Activated CD4-positive, alpha-beta T cell treated with anti-CD3 and anti-CD28 coated beads for 36 hours (primary cell): ENCODE measurements at places on chromosomes 11 and 22. TPM values are rescaled to one million over a fixed set of nuclear protein-coding genes. Genes with fewer than 3 reads are reported as not detected.

DNA sequence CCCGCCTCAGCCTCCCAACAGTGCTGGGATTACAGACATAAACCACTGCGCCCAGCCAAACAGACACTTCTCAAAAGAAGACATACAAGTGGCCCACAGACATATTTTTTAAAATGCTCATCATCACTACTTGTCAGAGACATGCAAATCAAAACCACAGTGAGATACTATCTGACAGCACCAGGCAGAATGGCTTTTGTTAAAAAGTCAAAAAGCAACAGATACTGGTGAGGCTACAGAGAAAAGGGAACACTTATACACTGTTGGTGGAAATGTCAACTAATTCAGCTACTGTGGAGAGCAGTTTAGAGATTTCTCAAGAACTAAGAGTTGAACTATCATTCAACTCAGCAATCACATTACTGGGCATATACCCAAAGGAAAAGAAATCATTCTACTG, 67.0 kb downstream of the ARHGAP20 start:
- H3K36me3 ChIP-seq, result no peaks in the 10 kb centered on the region
- H3K27me3 ChIP-seq, result peaks cover 14% of the 10 kb centered on the region
- DNase-seq, result no peak
- H3K27ac ChIP-seq, result no peak overlapping the region

DNA sequence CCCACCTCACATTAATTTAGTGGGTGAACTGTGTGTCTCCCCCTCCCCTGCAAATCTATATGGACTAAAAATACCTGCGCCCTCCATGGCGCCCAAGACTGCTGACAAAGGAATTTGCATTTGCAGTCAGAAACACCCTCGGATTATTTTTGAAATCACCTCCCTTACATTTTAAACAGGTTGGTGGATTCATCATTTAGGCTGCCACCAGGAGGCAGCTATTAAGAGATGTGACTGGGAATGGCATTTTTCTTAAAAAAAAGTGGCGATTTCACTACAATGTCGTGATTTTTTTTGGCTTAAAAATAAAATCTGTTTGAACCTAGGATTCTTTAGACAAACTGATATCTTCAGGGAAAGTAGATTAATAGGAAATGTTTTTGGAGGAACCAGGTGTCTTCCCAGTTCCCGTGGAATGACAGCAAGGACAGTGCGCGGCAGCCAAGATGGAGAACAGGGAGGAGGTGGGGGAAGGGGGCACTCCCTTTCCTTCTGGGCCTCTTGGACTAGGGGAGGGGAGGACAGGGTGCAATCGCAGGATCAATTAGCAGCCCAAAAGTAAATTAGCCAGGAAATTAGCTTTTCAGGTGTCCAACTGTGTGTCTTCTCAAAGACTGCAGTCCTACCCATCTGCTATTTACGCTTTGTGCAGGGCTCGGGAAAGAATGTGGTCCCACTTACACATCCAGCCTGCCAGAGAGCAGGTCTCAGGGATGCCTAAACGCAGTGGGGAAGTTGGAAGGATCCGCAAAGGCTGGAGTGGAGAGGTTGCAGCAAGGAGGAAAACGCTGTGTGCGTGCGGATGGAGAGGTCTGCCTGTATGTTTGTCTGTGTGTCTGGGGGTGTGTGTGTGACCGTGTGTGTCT, 496.4 kb downstream of the NTM start:
- DNase-seq, result no peak
- H3K27me3 ChIP-seq, result no peaks in the 10 kb centered on the region
- H3K4me3 ChIP-seq, result no peak overlapping the region
- no peak overlapping the region for H3K27ac ChIP-seq
- no peaks in the 10 kb centered on the region for H3K4me1 ChIP-seq

HMBS gene
- 39.8 TPM for total RNA-seq

- no peaks in the 10 kb centered on the region for H3K36me3 ChIP-seq
- H3K4me1 ChIP-seq, result no peaks in the 10 kb centered on the region
- H3K4me3 ChIP-seq, result no peak overlapping the region
- no peak overlapping the region for H3K27ac ChIP-seq
Observed at GRCh38 chr11:123760894-123761293, 6.6 kb upstream of the OR6X1 start.

- H3K36me3 ChIP-seq, result peaks cover 48% of the 10 kb centered on the region
- H3K27ac ChIP-seq, result peak overlapping the region; percentile 45
- H3K27me3 ChIP-seq, result no peaks in the 10 kb centered on the region
- no peak overlapping the region for H3K4me3 ChIP-seq
Observed at GRCh38 chr11:47469361-47470179, 20.6 kb upstream of the RAPSN start.

DDX6 gene
- total RNA-seq, result 178 TPM

GGT1 gene
- total RNA-seq, result 32.4 TPM

- H3K36me3 ChIP-seq, result no peaks in the 10 kb centered on the region
- DNase-seq, result peak; percentile 43
- H3K27me3 ChIP-seq, result peaks cover 34% of the 10 kb centered on the region
- H3K27ac ChIP-seq, result no peak overlapping the region
- H3K4me1 ChIP-seq, result peaks cover 16% of the 10 kb centered on the region
Observed at GRCh38 chr11:76672431-76673175, 2.1 kb upstream of the LRRC32 start.

DNA sequence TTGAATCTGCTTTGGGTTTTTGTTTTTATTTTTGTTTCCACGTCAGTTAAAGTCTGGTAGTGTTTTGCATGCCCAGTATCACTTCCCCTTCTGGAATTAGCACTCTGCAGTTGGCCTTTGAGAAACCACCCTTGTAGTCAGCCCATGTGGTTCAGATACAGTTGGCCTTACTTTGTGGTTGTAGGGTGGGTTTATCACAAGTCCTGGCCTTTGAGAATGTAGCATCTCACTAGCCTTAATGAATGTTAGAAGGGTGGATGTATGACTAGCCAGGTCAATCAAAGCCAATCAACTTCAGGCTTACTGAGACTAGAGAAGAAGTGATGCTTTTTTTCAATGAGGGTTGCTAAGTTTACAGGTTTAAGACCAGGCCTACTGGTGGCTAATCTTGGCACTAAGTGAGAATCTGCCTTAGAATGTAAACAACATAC, 19.8 kb downstream of the ARL14EP start:
- no peaks in the 10 kb centered on the region for H3K27me3 ChIP-seq
- DNase-seq, result no peak
- H3K4me3 ChIP-seq, result no peak overlapping the region
- no peaks in the 10 kb centered on the region for H3K4me1 ChIP-seq
- peaks cover 19% of the 10 kb centered on the region for H3K36me3 ChIP-seq
- no peak overlapping the region for H3K27ac ChIP-seq

DNA sequence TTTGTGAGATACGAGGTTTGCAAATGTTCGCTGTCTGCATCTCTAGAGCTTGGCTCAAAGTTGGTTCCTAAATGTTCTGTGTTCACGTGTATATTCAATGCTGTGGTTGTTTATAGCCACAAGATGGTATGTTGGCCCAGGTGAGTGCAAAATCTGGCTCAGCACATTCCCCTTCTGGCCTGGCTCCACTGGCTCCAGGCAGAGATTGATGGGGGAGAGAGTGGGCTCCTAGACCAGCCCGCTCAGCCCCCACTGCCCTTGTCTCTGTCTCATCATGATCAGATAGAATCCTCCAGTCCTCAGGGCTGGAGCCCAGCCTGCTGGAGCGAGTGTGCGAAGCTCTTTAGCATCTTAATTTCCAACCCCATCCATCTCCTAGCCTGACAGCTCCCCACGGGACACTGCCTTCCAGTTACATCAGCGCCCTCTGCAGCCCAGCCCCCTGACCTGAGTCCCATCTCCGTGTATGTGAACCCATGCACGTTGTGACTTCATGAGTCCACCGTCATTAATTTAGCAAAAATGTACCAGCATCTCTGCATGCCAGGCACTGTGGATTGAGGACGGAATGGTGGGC, 2.0 kb downstream of the P2RX3 start:
- peak; percentile 45 for DNase-seq
- no peak overlapping the region for H3K27ac ChIP-seq
- H3K36me3 ChIP-seq, result no peaks in the 10 kb centered on the region
- peaks cover 10% of the 10 kb centered on the region for H3K4me1 ChIP-seq
- H3K27me3 ChIP-seq, result no peaks in the 10 kb centered on the region

CCDC34 gene
- total RNA-seq, result 42.4 TPM

DNA sequence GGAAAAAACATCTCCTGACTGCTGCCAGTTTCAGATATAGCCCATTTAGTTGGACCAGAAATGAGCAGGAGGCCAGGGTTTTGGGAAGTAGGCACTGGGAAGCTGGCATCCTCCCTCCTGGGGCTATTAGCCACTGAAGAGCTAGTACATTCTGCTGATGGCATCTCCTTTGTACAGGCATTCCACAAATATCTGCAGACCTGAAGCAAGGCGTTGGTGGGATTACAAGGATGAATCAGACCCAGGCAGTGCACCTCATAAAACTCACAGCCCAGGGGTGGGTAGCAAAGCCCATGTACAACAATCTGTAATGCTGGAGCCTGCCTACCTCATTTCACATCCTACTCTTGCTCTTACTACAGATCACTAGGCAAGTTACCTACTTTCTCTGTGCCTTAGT, 27.5 kb upstream of the POU2AF1 start:
- DNase-seq, result no peak
- H3K27me3 ChIP-seq, result no peaks in the 10 kb centered on the region
- no peaks in the 10 kb centered on the region for H3K36me3 ChIP-seq
- peaks cover 5% of the 10 kb centered on the region for H3K4me1 ChIP-seq
- no peak overlapping the region for H3K4me3 ChIP-seq
- H3K27ac ChIP-seq, result no peak overlapping the region

GRCh38 chr22:32728291-32728690, 73.2 kb upstream of the TIMP3 start:
- peaks cover 16% of the 10 kb centered on the region for H3K4me1 ChIP-seq
- no peaks in the 10 kb centered on the region for H3K36me3 ChIP-seq
- no peak for DNase-seq
- H3K4me3 ChIP-seq, result no peak overlapping the region
- H3K27me3 ChIP-seq, result peaks cover 4% of the 10 kb centered on the region

IL18 gene
- total RNA-seq, result not detected

- no peak overlapping the region for H3K27ac ChIP-seq
- H3K36me3 ChIP-seq, result no peaks in the 10 kb centered on the region
- H3K4me3 ChIP-seq, result no peak overlapping the region
- H3K4me1 ChIP-seq, result no peaks in the 10 kb centered on the region
- no peaks in the 10 kb centered on the region for H3K27me3 ChIP-seq
Observed at GRCh38 chr11:111427471-111427912, 48.4 kb upstream of the POU2AF1 start.

DNA sequence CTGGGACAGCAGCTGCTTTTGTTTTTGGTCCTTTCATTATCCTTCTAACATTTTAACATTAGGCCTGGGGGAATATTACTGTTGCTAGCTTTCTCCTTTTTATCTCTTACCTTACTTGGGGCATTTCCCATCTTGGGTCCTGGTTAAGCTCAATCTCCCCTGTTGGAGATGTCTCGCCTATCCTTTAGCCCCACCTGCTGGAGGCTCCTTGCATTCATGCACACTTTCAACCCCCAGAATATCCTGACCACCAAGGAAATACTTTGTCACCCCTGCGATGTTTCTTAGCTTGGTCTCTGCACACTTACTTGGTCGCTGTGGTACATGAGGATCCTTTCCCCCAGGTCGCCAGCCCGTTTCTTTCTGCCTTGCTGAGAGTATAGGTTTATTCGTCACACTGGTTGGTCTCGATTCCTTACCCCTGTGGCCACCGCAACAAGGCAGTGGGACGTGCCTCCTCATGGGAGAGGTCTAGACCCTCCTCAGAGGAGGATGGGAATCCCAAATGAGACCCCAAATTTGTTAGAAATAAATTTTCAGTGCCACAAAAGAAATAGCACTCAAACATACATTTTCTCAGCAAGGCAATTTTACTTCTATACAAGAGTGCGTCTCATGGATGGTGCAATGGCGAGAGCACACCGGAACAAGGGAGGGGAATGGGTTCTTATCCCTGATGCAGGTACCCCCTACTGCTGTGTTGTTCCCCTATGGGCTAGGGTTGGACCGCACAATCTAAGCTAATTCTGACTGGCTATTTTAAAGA, 5.4 kb upstream of the TXN2 start:
- peaks cover 7% of the 10 kb centered on the region for H3K4me1 ChIP-seq
- H3K36me3 ChIP-seq, result peaks cover 27% of the 10 kb centered on the region
- H3K27me3 ChIP-seq, result no peaks in the 10 kb centered on the region

GRCh38 chr22:48218889-48219420, 1456.5 kb downstream of the TBC1D22A start:
- H3K36me3 ChIP-seq, result no peaks in the 10 kb centered on the region
- DNase-seq, result no peak
- no peaks in the 10 kb centered on the region for H3K4me1 ChIP-seq
- H3K27me3 ChIP-seq, result peaks cover 6% of the 10 kb centered on the region
- no peak overlapping the region for H3K4me3 ChIP-seq
- H3K27ac ChIP-seq, result no peak overlapping the region

DNA sequence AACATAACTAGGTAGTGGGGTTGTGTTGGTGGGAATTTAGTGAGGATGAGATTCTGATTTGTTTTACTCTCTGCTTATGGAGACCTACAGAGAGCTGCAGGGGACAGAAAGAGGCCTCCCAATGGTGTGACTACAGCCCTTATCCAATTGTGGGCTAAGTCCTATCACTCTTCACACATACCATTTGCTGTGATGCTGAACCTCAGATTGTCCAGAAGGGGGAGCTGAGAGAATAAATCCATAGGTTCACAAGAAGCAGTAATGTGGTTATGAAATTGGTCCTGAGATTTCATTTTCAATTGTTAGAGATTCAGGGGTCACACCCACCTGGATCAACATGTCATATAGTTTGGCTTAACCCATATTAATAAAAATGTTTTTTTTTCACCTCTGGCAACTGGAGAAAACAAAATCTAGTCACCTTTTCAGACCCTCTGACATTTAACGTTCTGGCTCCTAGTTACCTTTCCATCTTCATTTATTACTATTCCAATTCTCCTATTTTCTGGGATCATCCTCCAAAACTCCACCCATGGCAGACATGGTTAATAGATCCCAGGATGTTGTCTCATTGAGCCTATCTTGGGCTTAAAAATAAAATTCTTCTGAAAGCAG, 53.3 kb upstream of the PTPN5 start:
- H3K36me3 ChIP-seq, result no peaks in the 10 kb centered on the region
- DNase-seq, result no peak
- no peak overlapping the region for H3K4me3 ChIP-seq

IGSF9B gene
- total RNA-seq, result 79.0 TPM

DNA sequence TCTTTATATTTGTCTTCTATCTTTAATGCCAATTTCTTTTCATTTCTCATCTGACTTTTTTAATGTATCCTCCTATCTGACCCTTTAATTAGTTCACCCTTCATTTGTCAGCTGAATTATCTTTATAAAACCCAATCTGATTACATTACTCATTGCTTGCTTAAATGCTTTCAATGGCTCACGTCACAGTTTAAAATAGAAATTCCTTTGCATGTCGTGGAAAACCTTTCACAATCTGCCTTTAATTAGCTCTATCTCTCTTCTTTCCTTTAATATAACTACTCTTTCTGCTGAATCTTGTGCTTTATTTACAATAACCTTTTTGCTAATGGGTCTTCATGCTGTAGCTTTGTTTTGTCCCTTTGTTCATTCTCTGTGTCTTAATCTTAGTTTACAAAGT, 125.7 kb downstream of the DYNC2H1 start:
- H3K4me1 ChIP-seq, result no peaks in the 10 kb centered on the region
- H3K36me3 ChIP-seq, result no peaks in the 10 kb centered on the region
- no peak for DNase-seq
- no peak overlapping the region for H3K4me3 ChIP-seq
- no peaks in the 10 kb centered on the region for H3K27me3 ChIP-seq

TEX54 gene
- total RNA-seq, result not detected
